ENCODE measurements at places on chromosomes 5 and 9.

- DNase-seq: no peak
Observed at GRCh38 chr9:134367061-134367460, 40.8 kb downstream of the RXRA start.

DNA sequence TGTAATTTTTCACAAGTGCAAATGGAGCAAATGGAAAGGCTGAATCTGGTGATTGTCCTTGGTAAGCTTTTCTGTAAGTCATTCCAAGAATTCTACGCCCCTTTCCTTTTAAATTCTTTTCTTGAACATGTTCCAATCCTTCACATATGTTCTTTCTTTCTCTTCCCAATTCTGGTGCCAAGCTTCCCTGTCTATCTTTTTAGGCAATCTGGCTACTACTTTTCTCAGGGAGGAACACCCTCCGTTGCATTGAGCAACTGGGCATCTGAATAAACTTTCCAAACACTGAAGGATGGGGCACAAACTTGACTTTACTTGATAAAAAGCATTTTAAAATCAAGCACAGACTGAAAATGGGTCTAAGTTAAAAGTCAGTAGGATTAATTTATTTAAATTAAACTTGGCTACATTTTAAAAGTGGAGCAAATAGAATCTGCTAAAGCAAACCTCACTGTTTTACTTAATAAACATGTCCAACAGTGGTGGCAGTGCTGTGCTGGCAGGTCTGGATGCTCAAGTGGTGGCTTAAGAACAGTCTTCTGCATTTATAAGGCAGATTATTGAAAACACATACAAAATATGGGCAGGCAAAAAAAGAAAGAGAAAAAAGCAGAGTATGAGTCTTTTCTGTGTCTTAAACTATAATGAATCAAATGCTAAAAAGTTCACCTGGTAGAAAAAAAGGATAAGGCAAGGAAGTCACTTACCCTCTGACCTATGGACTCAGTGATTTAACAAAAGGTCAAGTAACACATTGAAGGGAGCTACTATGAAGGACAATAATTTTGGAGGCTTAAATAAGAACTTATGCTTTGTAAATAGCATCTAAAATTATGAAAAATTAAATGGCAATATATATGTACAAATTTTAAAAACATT, 5.4 kb downstream of the ELL2 start:
- DNase-seq: no peak

- DNase-seq: no peak
Observed at GRCh38 chr5:106017243-106017857, 1653.4 kb downstream of the EFNA5 start.

DNA sequence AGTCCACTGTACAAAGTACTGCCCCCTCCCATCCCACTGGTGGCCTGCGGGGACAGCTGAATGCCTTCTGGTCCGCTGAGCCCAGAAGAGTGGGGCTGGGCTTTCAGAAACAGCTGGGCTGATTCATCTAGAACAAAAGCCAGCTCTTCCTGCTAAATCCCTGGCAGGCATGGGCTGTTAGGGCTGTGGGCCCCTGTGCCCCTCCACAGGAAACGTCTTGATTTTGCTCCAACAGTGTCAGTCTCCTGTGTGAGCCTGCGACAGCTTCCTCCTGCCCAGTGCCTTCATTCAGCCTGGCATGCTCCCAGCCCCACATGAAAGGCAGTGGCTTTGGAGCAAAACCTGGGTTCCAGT, 6.9 kb upstream of the GSN start:
- DNase-seq: no peak

- DNase-seq: no peak
Observed at GRCh38 chr5:51567636-51568035, 184.4 kb downstream of the ISL1 start.

GRCh38 chr9:99677281-99677680, 144.4 kb upstream of the NR4A3 start:
- no peak for DNase-seq

DNA sequence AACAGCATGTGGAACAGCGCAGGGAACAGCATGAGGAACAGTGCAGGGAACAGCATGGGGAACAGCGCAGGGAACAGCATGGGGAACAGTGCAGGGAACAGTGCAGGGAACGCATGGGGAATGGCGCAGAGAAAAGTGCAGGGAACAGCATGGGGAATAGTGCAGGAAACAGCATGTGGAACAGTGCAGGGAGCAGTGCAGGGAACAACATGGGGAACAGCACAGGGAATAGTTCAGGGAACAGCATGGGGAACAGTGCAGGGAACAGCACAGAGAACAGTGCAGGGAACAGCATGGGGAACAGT, 2.0 kb downstream of the LCN8 start:
- DNase-seq: no peak

GRCh38 chr5:94209774-94210355, 408.5 kb downstream of the KIAA0825 start:
- no peak for DNase-seq

DNA sequence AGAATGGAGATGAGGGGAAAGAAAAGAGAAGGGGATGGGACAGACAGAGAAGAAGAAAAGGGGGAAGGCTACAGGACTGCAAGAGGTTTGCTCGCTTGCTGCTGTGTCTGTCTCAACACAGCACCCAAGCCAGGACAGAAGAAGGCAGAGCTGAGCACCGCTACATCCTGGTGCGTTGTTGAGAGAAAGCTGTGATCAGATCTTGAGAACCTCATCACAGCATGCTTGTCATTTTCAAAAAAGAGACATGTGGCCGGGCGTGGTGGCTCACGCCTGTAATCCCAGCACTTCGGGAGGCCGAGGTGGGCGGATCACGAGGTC, 110.9 kb downstream of the NXNL2 start:
- DNase-seq: no peak

- DNase-seq: no peak
Observed at GRCh38 chr9:36834736-36835135, 199.3 kb downstream of the PAX5 start.

- no peak for DNase-seq
Observed at GRCh38 chr9:136903041-136903554, 16.8 kb downstream of the TRAF2 start.

DNA sequence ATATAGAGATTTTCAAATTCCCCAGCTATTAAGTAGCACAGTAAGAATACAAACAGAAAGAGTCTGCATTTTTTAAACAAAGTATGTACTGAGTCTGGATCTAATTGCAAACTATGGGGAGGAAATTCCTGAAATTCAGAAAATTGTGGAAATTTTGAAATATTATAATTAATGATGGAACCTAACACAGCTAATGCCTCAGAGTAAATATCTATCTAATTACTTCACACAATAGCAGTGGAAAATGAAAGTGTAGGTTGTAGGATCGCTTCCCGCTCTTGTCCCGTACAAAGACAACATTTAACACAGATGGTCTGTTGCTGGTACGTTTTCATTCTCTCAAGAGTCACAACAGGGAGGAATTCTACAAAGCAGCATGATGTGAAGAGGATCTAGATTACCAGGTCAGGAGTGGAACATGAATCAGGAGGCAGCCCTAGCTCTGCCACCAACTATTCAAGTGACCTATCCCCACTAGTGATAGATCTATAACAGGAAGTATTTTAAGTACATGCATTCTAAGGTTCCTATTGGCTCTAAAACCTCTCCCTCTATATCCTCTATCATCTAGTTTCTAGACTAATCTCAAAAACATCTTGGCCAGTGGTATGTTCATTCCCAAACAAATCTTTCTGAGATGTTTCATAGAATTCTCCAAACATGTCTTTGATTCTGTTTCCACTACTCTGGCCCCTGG, 58.9 kb upstream of the GRAMD2B start:
- no peak for DNase-seq

- no peak for DNase-seq
Observed at GRCh38 chr9:114057161-114057885, 20.8 kb downstream of the AMBP start.
